ENCODE measurements at places on chromosomes 16 and 17.

- peak; percentile 38 for DNase-seq
Observed at GRCh38 chr17:57927048-57927723, 28.0 kb downstream of the CUEDC1 start.

GRCh38 chr16:11602321-11602720, 15.6 kb upstream of the LITAF start:
- no peak for DNase-seq

- no peak for DNase-seq
Observed at GRCh38 chr16:87610026-87610425, 7.7 kb downstream of the JPH3 start.

GRCh38 chr17:42843358-42843934, 934 bp upstream of the AOC2 start:
- DNase-seq = peak; percentile 80

- DNase-seq = no peak
Observed at GRCh38 chr17:19411631-19412030, 599 bp downstream of the RNF112 start.

DNA sequence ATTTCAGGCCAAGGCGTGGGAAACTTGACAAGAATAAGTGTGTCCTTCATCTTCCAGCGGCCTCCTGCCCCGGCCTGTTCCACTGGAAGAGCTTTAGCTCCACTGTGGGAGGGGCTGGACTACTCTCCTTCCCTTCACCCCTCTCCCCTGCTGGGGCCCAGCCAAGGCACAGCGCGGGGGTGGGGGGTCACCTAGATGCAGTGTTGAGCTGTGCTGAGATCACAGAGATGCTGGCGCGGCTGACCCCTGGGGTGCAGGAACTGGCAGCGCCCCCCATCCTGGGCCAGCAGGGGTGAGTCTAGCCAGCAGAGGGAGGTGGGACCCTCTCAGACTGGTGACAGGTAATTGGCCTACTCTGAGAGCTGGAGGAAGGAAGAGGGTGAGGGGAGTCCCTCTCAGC, 111.8 kb upstream of the LHX1 start:
- DNase-seq = no peak

DNA sequence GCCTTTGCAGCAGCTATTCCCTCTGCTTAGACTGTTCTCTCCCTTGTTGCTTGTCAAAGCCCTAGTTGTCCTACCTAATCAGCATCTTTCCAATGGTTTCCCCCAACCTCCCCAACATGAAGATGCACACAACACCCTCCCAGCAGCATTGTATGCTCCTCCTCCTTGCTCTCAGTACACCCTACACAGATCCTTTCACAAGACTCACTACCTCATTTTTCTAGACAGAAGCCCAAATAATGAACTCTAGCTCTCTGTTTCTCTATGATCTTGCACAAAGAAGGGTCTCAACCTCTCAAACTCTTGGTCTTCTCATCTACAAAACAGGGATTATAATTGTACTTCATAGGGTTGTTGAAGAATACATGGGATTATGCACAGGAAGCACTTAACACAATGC, 19.4 kb downstream of the PSME3IP1 start:
- no peak for DNase-seq
